ENCODE measurements at places on chromosomes 16 and 17.
A peak's percentile ranks its signal among the peaks of the same experiment; 100 is the strongest.

GRCh38 chr17:8143581-8144400, 8.4 kb downstream of the PER1 start:
- no peak for DNase-seq

GRCh38 chr16:21226749-21227148, 6.8 kb upstream of the ANKS4B start:
- no peak for DNase-seq

DNA sequence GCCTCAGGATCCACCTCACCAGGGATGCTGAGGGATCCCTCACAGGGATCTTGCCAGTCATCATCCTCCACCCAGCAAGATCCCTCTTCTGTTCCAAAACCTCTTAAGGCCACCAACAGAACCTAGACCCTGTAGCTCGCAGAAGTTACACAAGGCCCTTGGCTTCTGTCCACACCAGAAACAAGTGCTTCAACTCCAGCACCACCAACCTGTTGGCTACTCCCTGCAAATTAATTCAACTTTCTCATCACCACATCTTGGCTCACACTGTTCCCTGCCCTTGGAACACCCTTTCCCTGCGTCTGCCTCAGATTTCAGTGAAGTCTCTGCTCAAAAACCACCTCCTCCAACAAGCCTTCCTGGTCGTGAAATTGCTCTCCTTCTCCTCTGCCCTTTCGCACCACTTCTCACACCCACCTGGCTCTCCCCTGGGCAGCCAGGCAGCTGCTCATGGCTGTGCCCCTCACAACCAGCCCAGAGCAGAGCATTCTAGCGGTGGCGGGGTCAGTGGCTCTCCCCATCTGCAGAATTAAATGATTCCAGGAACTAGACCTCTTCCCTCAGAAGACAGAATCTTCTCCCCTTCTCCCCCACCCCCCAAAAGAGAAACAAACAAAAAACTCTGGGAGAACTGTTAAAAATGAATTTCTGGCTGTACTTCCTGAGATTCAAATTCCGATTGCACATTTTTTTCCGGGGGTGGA, 1.8 kb downstream of the PLLP start:
- no peak for DNase-seq

- DNase-seq = no peak
Observed at GRCh38 chr17:74249590-74250270, 24.3 kb upstream of the DNAI2 start.

- DNase-seq = no peak
Observed at GRCh38 chr16:66007717-66008116, 358.8 kb upstream of the CDH5 start.

DNA sequence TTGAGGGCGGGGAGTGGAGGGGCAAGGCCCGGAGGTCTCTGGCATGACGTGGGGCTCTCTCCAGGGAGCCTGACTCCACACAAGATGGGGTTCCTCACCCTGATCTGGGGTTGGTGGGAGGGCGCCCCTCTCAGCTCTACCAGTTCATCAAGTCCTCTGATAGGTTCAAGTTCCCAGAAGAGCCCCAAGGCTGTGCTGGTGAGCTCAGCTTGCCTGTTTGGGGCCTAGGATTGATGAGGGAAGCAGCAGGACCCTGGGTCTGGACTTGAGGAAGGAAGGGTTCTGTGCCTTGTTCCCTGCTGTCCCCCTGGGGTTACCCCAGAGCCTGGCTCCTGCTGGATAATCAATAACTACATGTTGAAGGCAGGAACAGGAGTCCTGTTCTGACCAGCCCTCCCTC, 3.5 kb downstream of the MGAT5B start:
- no peak for DNase-seq

- no peak for DNase-seq
Observed at GRCh38 chr17:48513097-48513496, 17.7 kb downstream of the HOXB1 start.

- peak; percentile 24 for DNase-seq
Observed at GRCh38 chr17:74325743-74326379, at the start of gene KIF19. Gene KIF19, plus strand, starts transcription at chr17:74326226. Its CDS starts 124 bp downstream, at chr17:74326350.

DNA sequence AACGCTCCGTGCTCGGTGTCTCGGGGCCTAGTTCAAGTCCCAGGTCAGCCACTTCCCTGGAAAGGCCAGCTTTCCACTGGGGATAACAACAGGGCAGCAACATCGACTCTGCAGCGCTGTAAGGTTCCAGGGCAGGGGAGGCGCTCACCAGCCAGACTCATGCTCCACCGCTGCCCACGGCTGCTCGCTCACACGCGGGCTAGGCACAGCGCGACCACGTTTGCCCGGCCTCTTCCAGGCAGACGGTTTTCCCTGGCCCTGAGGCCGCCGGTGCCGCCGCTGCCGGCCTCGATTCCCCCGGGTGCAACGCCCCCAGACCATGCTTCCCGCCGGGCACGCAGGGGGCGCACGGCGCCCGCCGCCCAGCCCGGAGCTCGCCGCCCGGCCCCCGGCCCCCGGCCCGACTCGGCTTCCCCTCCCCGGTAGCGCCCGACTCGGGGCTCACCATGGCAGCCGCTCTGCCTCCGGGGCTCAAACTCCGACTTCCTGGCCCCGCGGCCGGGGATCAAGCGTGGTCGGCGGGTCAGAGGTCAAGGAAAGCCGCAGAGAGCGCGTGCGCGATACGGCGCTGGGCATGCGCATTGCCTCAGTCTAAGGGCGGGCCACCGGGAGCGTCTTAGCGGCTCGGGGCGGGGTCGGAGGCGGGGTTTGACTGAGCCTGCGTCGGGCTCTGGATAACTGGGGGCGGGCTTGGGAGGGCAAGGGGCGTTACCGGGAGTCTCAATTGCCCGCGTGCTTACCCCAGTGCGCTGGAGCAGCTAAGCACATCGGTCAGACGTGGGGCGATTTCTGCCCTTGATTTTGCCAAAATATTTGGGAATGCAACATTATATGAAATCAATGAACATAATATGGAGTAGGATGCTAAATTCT, at the start of gene PAM16:
PAM16 (minus strand) TSS at position 535 of the 873 bp plus-strand sequence; CDS start at position 448, 87 bp downstream.
- peak; percentile 98 for DNase-seq

DNA sequence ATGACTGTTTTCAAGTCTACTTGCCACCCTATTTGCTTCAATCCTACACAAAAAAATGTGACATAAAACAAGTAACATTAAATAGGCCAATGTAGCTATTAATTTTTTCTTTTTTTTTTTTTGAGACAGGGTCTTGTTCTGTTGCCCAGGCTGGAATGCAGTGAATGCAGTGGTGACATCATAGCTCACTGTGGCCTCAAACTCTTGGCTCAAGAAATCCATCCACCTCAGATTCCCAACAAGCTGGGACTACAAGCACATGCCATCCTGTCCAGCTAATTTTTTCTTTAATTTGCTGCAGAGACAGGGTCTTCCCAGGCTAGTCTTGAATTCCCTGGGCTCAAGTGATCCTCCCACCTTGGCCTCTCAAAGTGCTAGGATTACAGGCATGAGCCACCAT, 29.4 kb downstream of the ANKFY1 start:
- no peak for DNase-seq

DNA sequence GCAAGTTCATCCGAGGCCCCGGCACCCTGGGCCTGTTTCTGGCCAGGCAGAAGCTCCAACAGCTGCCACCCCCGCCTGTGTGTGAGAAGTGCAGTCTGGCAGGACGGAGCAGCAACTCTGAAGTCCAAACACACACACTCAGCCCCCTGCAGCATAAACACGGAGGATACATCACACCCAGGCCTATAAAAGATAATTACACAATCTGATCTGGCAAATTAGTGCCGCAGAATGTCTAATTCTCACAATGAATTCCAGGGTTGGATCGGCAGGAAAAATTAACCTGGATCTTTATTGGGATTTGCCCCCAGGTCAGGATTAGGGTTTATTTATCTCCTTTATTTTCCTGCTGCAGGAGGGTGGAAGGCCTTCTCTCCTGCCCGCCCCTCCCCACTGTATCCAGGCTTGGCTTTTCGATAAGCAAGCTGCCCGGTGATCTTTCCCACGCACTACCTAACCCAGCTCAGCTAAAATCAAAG, 311.4 kb downstream of the SOX9 start:
- no peak for DNase-seq

- peak; percentile 23 for DNase-seq
Observed at GRCh38 chr17:732067-732901, at the start of gene TLCD3A. Gene TLCD3A, plus strand, starts transcription at chr17:732596. Its CDS starts 52 bp downstream, at chr17:732648.

DNA sequence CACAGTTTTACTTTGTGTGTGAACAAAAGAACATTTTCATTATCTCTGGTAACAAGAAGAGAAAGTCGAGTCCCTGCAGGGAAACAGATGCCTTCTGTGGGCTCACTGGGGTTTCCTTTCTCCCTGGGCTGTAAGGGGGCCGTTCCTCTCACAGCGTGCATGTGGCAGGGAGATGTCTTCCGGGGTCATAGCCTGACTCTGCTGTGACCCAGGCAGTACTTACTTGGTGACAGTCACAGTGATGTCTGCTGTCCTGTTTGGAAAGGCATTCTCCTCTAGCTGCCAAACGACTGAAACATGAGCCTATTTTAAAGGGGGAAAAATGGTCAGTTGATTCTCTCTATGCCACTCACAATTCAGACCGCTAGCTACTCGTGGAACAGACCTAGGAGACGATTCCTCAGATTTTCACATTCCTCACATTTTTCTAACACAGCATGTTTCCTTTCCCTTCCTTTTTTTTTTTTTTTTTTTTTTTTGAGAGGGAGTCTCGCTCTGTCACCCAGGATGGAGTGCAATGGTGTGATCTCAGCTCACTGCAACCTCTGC, 7.3 kb downstream of the HASPIN start:
- no peak for DNase-seq

DNA sequence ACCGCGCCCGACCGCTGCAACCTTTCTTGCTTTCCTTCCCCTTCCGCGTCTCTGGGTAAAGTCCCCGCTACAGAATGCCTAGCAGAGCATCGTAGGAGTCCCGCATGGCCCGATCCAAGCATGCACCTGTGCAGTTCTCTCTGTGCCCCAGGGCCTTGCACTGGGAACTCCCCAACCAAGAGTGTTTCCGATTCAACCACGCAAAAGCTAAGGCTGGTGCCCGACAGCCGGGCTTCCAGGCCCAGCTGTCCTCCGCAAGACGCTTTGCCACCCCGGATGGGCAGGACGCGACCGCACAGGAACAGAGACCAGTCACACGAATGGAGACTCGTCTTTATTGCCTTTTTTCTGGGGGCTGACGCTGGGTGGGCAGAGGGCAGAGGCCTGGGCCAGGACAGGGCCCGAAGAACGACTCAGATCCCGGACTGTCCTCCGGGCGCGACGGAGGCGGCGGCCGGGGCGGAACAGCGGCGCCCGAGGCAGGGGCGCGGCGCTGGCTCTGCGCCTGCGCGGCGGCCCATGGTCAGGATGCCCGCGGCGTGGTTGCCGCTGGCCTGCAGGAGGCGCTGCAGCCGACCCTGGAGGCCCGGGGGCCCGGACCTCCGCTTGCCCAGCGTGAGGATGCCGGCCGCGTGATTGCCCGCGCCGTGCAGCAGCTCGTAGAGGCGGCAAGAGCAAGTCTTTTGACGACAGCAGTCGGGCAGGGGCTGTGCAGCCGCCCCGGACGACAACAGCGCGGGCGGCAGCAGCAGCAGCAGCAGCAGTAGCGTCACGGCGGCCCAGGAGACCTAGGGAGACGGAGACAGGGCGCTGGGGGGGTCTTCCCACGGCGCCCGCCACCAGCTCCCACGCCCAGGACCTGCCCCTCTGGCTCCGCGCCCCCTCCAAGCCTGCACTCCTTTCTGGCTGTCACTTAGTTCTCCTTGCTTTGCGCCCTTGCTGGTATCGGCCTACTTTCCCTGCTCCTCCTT, 1.2 kb downstream of the HCRT start:
- peak; percentile 65 for DNase-seq

DNA sequence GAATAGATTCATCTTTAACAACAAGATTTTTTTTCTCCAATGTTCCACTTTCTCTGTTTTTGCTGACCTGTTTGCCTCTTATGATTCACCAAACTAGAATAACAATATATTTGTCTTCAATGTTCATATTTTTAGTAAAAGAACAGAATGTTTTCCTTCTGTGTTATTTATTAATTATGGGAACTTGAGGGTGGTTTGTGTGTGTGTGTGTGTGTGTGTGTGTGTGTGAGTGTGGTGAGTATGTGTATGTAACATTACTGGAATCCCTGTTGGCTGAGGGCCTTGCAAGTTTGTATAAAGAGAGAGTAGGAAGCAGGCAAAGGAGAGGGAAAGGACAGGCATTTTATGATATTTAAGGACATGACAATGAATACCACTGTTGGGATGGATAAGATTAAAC, 13.8 kb downstream of the STXBP4 start:
- no peak for DNase-seq

GRCh38 chr17:45428050-45428617, 4.5 kb downstream of the ARHGAP27 start:
- DNase-seq = peak; percentile 56

DNA sequence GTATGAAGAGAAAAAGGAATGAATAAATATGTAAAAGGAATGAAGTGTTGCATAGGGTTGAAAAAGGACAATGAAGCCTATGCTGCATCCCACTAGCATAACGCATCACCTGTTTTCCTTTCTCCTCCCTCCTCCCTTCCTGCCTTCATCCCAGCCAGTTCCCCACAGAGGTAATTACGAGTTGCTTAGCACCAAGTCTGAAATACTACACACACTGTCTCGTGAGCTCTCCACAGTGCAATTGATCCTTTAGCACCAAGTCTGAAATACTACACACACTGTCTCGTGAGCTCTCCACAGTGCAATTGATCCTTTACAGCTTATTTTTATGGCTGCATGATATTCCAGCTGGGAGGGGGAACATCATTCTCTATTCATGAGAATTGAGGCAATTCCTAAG, 1.1 kb upstream of the DRC7 start:
- no peak for DNase-seq

- no peak for DNase-seq
Observed at GRCh38 chr17:50631908-50632571, 2.6 kb upstream of the ABCC3 start.

DNA sequence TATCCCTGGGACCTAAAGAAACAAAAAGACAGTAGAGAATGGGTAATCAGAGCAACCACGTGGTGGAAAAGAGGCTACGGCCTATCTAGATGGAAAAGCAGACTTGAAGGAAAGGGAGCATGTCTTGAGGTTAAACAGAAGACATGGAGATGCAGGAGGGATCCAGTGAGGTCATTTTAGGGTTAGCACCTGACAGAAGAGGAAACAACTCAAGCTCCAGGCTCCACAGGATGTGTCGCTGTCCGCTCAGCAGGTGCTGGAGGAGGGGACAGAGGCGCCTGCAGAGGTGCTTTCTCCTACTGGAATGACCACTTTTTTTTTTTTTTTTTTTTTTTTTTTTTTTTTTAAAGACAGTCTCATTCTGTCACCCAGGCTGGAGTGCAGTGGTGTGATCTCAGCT, 47.5 kb upstream of the CLEC3A start:
- DNase-seq = no peak

- DNase-seq = no peak
Observed at GRCh38 chr16:72995151-72995881, 52.6 kb downstream of the ZFHX3 start.

DNA sequence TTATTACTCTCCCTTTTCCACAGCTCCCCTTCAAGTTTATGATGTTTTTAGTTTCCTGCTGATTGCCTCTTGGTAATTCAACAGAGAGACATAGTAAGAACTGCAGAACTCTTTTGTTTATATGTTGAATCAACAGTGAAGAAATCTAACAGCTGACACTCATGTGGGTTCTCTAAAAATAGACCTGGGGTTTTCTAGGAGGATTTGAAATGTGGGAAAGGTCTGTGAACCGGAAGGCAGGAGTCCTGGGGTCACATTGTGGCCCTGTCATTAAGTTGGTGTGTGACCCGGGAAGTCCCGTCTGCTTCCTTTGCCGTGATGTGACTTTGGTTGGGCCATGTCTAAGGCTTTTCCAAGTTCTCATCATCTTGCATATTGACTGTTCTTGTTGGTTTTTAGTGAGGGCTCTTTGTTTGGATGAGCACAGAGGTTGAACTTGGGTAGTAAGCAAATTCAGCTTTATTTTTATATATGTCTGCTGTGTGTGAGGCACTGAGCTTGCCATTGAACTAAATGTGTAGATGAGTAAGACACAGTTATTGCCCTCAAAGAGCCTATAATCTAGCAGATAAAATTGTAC, 48.5 kb upstream of the HS3ST3A1 start:
- no peak for DNase-seq

All from activated T-helper 1 cell treated with anti-CD3 and anti-CD28 coated beads, Interleukin-2, amount 50 U/mL, for 16 hours (primary cell).